ENCODE measurements at places on chromosomes 3 and 15.
A peak's percentile ranks its signal among the peaks of the same experiment; 100 is the strongest.

GRCh38 chr3:101989578-101990200 is 140.4 kb downstream of the NFKBIZ start:
- DNase-seq, result no peak

- peak; percentile 30 for DNase-seq
Observed at GRCh38 chr3:175155172-175155571, 296.0 kb downstream of the NAALADL2 start.

- DNase-seq, result no peak
Observed at GRCh38 chr15:38076786-38077185, 142.3 kb downstream of the TMCO5A start.

DNA sequence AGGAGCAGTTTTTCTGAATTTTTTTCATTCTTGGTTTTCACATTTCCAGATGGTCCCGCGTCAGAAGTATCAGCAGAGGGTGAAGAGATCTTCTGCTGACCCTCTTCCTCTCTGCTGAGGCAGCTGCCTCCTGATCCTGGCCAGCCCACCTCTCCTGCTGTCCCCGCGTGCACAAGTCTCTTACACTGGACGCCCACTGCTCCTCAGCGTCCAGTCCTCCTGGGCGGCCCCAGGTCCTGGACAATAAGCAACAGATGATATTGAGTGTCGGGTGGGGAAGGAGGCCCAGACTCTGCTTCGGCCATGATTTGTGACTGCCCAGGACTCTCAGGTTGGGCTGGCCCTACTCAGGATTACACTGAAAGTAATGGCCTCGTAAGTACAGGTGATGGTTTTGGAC is 50.1 kb downstream of the KLHL25 start:
- no peak for DNase-seq

- no peak for DNase-seq
Observed at GRCh38 chr15:94229591-94230369, 1.6 kb upstream of the MCTP2 start.

DNA sequence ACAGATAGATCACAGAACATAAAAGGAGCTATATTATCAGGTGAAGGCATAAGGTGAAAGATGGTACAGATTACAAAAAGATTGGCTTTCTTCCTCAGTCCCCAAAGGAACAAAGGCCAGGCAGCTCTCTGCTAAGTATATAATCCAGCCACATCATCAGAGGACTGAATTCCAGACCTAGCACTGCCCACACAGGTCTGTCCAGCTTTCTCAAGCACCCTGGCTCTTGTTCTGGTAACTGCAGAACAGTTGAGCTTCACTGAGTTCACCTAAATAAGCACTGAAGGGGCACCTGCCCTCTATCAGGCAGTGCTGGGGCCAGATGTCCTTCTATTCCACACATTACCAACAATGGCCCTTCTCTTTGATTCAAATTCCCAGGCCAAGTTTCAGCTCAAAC is 6.3 kb downstream of the DUOXA1 start:
- no peak for DNase-seq

DNA sequence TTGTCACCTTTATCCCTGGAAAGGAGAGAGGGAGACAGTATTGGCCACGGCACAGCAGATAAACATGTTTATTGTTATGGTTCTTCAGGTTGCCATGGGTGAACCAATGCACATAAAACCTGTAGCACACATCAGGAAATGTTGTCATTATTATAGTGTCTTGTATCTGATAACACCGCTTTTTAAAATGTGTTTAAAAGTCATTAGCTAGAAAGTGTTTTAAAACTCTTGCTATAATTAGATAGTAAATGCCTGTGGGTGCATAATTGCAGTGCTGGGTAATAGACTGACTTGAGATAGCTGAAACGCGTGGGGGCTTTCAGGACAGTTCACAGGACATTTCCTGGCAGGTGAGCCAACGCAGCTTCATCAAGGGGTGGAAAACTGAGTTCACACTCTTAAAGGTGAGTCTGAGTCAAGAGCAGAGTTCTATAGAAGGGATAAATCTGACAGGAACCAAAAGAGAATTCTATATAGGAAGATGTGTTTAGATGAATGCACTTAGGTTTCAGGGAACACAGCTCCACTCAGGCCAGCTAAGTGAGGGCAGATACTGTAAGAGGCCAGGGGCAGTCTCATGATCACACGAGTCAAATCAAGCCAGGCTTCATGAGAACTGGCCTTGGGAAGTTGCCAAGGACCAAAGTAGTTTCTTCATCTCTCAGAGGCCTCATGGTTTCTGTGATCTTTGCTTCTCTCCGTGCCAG is 35.6 kb upstream of the PPP4R2 start:
- DNase-seq, result peak; percentile 52
